Activated CD8-positive, alpha-beta memory T cell treated with anti-CD3 and anti-CD28 coated beads, Interleukin-2, amount 10 ng/mL, durations not matched to agents 7 days and 5 days (primary cell): ENCODE measurements at places on chromosomes 5 and 9. TPM values are rescaled to one million over a fixed set of nuclear protein-coding genes. Genes with fewer than 3 reads are reported as not detected.

- peaks cover 4% of the 10 kb centered on the region for H3K4me1 ChIP-seq
- no peaks in the 10 kb centered on the region for H3K27me3 ChIP-seq
- H3K36me3 ChIP-seq: no peaks in the 10 kb centered on the region
- no peak overlapping the region for H3K27ac ChIP-seq
Observed at GRCh38 chr5:62690421-62690820, 111.8 kb downstream of the LRRC70 start.

DNA sequence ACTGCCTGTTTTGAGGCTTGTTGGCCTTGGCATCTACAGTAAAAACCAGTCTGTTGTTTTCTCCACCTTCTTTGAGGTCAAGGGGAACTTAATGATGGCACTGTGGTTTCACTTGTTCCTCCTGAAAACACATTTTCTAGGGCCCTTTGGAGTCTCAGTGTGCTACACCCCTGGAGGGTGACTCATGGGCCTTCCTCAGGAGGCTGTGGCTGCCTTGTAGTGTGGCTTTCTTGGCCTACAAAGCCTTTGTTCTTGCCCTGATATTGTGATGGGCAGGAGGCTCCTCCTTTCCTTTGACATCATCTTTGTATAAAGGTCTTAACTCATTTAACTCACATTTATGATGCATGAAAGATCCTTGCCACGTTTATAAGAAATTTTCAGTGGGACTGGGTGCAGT lies 56.3 kb upstream of the GPBP1 start:
- DNase-seq: peak; percentile 81
- peaks cover 18% of the 10 kb centered on the region for H3K4me1 ChIP-seq
- H3K4me3 ChIP-seq: no peak overlapping the region
- H3K27me3 ChIP-seq: peaks cover 2% of the 10 kb centered on the region

DNA sequence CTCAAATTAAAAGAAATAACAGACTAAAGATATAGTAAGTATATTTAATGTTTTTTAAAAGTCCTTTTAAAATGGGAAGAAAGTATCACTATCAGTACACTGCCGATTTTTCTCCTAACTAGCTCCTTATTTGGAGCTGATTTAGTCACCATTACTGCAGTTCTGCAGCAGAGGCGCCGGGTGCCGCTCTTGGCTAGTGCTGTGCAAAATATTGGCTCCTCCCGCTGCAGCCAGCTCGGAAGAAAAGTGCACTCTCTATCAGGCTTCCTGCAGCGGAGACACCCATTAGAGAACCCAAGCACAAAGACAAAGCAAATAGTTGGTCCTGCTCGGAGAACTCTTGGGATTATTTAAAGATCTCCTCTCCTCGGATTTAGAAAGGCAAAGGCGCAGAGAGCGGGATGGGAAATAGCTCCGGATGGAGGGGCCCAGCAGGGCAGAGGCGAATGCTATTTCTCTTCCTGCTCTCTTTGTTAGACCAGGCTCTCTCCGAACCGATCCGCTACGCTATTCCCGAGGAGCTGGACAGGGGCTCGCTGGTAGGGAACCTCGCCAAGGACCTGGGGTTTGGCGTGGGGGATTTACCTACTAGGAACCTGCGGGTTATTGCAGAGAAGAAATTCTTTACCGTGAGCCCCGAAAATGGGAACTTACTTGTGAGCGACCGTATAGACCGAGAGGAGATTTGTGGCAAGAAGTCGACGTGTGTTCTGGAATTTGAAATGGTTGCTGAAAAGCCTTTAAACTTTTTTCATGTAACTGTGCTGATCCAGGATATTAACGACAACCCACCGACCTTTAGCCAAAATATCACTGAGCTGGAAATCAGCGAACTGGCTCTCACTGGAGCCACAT lies at the start of gene PCDHGB3:
TSS of gene PCDHGB3 (plus strand) at position 249 of the 855 bp plus-strand sequence. CDS start at position 402, 153 bp downstream.
- peaks cover 71% of the 10 kb centered on the region for H3K27me3 ChIP-seq
- H3K4me3 ChIP-seq: peak within 1 kb of the TSS; percentile 40
- no peak for DNase-seq
- no peak within 1 kb of the TSS for H3K27ac ChIP-seq

- H3K27me3 ChIP-seq: peaks cover 85% of the 10 kb centered on the region
- no peak overlapping the region for H3K4me3 ChIP-seq
- H3K27ac ChIP-seq: no peak overlapping the region
- no peak for DNase-seq
Observed at GRCh38 chr9:93951655-93952118, 3.5 kb downstream of the BARX1 start.

DNA sequence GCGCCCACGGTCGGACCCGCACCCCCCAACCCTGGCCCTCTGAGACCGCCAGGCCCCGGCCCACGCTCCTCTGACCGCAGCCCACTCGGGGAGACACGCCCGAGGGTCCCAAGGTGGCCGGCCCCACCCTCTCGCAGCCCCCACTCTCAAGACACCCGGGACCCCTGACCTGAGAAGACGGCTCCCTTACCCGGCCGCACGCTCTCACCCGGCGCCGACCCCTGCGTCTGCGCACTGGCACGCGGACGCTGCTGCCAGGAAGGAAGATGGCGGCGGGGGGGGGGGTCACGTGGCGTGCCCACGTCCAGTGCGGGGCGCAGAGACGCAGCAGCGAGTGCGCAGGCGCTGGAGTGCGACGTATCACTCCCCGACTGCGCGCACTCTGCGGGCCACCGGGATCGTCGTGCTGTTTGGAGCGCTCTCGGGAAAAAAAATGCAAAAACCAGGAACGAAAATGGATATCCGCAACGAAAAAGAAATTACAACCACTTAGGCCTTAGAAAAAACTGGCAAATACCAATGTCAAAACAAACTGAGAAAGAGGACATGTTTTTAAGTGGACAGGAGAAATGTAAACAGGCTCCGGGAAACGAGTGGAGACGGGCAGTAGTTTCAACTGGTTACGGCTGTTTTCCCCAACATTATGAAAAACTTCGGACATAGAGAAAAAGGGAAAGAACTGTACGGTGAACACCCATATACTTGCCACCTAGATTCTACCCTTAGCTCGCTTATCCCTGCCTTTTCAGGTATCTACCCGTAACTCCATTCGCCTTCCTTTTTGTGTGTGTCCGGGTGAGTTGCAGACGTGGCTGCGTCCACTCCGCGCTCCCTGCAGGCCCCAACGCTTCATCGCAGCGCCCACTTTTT lies at the start of gene MRPL36:
TSS of gene MRPL36 (minus strand) at position 236 of the 870 bp plus-strand sequence. CDS start 902 bp downstream, outside the sequence.
- peak within 1 kb of the TSS; percentile 93 for H3K4me3 ChIP-seq
- H3K36me3 ChIP-seq: peaks cover 48% of the 10 kb centered on the region
- H3K27me3 ChIP-seq: no peaks in the 10 kb centered on the region
- peak; percentile 94 for DNase-seq

- H3K4me1 ChIP-seq: peaks cover 95% of the 10 kb centered on the region
- H3K27ac ChIP-seq: peak overlapping the region; percentile 42
- DNase-seq: no peak
- H3K36me3 ChIP-seq: peaks cover 83% of the 10 kb centered on the region
- no peaks in the 10 kb centered on the region for H3K27me3 ChIP-seq
- peak overlapping the region; percentile 28 for H3K4me3 ChIP-seq
Observed at GRCh38 chr9:89471390-89471789, 26.5 kb downstream of the SEMA4D start.

GRCh38 chr9:89177944-89178829 lies at the start of gene SHC3:
Gene SHC3, minus strand, starts transcription at chr9:89178818. Its CDS starts 358 bp downstream, at chr9:89178460.
- peaks cover 15% of the 10 kb centered on the region for H3K4me1 ChIP-seq
- H3K4me3 ChIP-seq: peak within 1 kb of the TSS; percentile 29
- H3K27ac ChIP-seq: no peak within 1 kb of the TSS

DNA sequence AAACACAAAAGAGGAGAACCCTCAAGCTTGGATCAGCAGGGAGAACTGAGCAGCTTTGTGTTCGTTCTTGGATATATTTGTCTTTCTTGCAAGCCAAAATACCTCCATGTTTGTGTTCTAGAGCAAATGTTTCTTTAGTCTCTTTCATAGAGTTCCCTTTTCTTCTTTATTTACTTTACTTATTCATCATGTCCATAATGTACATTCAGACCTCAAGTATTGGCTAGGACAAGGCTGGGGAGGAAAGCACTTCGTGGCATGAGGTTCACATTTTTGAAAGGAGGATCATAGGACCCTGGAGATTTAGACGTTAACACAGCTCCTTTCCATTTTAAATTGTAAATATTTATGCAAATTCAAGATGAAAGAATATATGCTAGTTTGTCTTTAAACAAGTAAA lies 590.2 kb upstream of the MEF2C start:
- H3K27ac ChIP-seq: no peak overlapping the region
- no peaks in the 10 kb centered on the region for H3K36me3 ChIP-seq
- H3K27me3 ChIP-seq: no peaks in the 10 kb centered on the region
- H3K4me1 ChIP-seq: no peaks in the 10 kb centered on the region
- no peak overlapping the region for H3K4me3 ChIP-seq

Gene TLE1
- total RNA-seq: 0.41 TPM

Gene SH3RF2
- 0.12 TPM for total RNA-seq

Gene CFAP157
- not detected for total RNA-seq

Gene ASTN2
- 5.4 TPM for total RNA-seq

Gene PCDHA10
- total RNA-seq: not detected

Gene TTC16
- total RNA-seq: 1.2 TPM

Gene CTSL
- total RNA-seq: not detected
